ENCODE measurements at places on chromosomes 11 and 22.

DNA sequence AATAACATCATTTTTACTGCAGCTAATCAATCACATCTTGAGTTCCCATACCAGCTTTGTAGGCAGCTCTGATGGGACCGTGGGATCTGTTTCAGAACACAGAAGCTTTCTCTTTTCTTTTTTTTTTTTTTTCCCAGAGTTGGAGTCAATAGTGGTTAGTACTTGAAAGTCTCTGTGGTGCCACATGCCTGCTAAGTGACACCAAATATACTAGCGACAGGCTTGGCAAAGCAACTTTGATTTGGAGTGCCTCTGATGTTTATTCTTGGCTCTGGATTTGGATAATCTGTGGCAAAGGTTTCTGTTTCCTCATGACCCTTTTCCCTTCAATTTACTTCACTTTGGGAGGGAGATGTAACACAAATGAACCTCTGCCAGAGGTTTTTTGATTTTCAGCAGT, 681.4 kb upstream of the TENM4 start:
- no peak for DNase-seq

GRCh38 chr11:46701078-46701654, 335 bp downstream of the ZNF408 start:
- no peak for DNase-seq

GRCh38 chr11:86288776-86289507, 13.1 kb upstream of the HIKESHI start:
- no peak for DNase-seq

DNA sequence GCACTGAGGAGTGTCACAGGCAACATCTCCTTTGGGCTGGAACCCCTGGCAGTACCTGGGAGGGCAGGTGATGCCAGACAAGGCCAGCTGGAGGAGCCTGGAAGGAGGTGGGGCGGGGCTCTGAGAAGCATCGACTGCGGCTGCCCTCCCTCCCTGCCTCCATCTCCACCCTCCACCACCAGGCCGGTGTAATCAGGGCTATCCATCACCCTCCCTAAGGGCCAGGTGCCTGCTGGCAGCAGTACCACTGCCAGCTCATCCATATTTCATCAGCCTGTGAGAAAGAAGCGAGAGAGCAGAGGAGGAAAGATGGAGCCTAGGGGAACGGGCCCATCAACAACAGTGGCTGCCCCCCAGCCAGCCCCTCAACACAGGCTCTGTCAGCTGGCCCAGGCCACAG, 51.4 kb upstream of the RASD2 start:
- DNase-seq = no peak

DNA sequence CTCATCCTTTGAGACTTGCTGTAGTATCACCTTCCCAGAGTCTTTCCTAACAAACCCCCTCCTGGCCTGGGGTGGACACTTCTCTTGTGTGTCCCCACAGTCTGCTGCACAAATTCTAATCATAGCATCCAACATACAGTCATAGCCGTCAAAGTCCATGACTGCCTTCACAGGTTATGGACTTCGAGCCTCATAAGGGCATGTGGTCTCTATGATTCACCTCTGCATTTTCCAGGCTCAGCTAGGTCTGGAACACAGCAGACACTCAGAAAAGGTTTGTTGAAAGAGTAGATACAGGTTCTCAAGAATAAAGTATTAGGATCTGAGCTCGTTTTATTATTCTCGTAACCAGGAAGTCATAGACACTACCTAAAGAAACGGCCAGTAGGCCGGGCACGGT, 13.2 kb upstream of the SCUBE2 start:
- DNase-seq = no peak

DNA sequence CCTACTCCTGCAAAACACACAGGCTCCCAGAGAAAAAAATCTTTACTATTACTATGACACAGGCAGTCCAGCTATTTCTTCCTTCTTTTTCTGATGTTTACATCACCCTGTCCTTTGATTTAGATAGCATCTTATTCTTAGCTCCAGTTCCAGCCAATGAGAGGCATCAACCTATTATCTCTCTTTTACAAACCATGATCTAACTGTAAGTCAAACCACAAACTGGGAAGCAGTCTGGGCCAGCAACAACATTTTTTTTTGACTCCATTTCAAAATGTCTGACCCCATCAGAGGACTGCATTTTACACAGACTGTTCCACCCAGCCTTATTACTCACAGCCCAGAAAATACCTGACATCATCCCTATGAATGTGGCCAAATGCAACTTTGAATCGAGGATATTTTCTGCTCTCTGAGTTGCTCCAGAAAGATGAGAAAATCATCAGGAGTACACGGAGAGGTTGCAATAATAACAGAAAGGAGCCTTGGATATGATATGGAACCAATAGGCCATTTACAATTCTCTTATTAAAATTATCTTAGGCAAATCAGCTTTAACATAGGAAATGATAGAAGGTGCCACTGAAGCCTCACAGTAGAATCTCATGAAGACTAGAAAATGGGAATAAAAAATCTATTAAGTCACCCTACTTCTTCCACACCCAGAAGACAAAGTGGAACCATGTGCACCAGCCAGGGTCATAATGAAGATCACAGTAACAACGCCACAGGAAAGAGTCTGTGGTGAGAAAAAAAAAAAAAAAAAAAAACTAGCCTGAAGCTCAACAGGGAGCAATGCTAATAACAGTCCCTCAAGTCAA, 21.2 kb downstream of the TBRG1 start:
- no peak for DNase-seq

GRCh38 chr22:25167834-25168601, 31.6 kb upstream of the CRYBB3 start:
- no peak for DNase-seq

- DNase-seq = no peak
Observed at GRCh38 chr11:71117311-71117710, 135.1 kb downstream of the SHANK2 start.

DNA sequence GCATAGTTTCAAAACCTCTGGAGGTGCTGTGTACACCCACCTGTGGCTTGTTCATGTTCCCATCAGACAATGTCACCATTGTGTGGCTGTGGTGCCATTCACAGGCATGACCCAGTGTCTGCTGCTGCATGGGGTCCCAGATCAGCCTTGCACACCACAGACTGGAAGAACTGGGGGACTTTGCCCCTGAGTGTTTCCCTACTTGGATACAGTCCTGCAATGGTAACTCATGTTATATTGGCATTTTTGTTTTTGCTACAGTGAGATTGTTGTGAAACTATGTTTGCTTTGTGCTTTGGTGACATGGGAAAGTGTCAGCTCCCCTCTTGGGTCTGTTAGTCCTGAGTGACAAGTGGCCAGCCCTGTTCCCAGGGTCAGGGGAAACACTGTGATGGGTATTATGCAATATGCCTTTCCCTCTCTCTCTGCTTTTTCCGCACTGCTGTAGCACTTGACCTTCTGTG, 108.8 kb downstream of the NAV2 start:
- no peak for DNase-seq

DNA sequence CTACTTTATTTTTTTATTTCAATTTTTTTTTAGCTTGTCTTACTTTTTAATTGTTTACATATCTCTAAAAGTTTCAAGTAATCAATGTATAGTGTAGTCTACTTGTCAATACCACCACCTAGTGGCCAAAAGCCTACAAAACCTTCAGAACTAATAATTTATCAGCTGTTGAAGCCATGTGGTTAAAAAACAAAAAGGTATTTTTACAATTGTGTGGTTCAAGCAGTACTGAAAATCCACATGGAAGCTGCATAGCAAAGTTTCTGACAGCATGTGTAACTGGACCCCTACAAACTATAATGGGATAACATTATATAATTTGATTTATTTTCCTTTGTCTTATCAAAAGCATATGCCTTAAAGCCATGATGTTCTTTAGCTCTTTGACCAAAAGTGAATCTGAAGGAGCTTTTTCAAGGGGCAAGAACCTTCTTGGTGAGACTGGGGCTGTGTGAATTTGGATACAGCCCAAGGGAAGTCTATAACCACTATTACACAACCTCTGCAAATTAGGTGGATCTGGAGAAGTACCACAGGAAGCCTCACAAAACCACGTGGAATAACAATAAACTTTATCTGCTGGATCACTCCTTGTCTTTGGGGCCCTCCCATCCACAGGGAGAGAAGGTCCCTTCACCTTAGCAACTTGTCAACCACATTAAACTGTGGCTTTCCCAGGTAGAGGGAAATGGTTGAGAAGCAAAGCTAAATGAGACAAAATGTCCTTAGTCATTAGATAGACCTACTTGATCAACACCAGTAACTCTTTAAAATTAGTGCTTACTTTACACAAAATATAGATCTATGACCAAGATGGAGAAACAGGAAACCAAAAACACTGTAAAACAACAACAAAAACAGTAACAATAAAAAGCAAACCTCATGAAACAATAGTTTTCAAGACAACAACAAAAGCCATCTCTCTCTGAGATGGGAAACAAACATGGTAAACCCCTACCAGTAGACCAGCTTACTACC, 9.9 kb downstream of the NARS2 start:
- DNase-seq = peak; percentile 23

DNA sequence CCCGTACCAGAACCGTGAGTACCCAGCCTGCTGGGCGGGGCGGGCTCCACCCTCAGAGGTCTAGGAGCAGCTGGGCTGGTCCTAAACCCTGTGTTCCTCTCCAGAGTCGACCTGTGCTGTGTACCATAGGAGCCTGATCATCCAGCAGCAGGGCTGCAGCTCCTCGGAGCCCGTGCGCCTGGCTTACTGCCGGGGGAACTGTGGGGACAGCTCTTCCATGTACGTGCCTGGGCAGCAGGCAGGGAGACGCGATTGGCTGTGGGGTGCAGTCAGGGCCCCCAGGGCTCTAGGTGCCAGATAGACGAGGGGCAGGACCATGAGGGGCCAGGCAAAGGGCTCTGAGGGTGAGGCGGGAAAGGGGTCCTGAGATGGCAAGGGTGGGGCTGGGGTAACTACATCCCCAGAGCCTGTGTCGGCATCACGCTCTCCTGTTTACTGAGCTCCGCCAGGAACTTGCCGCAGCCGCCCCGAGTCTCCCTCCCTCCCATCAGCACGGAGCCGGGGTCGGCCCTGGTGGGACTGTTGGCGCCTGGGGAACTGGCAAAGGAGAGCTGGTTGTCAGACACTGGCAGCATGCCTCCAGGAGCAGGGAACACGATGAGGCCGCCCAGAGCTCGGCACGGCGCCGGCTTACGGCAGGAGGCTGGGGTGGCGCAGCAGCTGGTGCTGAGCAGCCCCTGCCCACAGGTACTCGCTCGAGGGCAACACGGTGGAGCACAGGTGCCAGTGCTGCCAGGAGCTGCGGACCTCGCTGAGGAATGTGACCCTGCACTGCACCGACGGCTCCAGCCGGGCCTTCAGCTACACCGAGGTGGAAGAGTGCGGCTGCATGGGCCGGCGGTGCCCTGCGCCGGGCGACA, 22.9 kb upstream of the MUC5B start:
- no peak for DNase-seq

DNA sequence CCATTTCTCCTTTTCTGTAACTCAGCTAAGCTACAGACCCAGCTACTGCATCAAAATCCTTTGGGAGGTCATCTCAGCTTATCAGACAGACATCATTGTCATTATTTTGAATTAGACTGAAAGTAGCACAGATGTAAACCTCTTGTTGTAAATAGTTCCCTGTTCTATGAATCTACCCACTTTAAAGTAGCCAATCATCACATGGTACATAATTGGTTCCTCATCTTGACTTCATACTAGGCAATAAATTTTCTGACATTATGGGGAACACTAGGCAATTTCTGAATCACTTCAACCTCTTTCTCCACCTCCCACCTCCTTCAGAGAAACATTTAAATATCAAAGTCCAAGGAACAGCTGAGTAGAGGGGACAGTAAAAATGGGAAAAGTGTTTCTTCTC, 47.9 kb downstream of the MPPED2 start:
- DNase-seq = no peak

DNA sequence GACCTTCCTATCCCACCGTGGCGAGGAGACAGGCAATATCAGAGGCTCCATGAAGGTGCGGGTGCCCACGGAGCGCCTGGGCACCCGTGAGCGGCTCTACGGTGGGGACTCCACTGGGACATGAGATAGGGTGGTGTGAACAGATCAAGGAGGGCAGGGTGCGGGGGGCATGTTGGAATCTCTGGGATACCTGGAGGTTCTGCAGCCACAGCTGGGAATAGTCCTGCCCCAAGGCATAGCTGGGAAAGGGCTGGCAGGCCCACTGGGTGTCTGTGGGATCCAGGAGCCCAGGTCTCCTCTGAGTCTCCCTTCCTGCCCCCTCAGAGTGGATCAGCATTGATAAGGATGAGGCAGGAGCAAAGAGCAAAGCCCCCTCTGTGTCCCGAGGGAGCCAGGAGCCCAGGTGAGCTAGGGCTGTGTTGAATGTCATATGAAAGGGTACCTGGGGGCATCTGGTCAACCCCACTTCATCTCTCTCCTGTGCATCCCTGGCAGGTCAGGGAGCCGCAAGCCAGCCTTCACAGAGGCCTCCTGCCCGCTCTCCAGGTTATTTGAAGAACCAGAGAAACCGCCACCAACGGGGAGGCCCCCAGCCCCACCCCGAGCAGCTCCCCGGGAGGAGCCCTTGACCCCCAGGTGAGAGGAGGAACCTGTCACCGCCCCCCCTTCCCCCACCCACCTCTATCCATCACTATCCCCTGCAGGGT, 8.5 kb downstream of the PHOX2A start:
- DNase-seq = no peak

DNA sequence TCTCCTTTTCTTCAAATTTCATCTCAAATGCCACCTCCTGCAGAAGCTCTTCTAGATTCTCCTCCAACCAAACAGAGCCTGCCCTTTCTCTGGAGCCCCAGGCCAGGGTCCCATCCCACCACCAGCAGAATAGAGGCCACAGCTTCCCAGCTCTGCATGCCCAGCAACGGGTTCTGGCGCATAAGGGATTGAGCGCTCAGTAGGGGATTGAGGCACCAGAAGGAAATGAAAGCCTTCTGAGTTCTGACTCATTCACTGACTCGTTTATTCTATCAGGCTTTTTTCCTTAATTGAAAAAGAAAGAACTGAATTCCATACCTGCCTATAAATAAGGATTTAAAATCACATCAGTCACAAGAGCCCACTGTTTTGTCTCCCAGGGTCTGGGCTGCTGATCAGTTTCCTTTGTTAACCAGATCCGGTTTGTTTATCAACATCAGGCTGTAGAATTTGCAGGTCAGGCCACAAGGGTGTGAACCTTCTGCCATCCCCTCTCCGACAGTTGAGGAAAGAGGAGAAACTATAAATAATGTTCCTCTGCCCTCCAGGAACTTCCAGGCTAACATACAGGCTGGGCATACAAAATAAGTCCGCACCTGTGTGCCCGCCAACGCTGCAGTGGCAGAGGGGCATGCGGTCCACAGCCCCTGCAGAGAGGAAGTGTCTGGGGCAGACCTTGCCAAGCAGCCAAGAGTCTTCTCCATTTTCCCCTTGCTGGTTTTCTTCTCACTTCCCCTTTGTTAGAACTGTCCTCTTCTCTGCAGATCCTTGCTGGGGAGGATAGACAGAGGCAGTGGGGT, 63.5 kb upstream of the PRDM11 start:
- DNase-seq = no peak

- no peak for DNase-seq
Observed at GRCh38 chr11:113817626-113818025, 38.0 kb downstream of the CLDN25 start.

DNA sequence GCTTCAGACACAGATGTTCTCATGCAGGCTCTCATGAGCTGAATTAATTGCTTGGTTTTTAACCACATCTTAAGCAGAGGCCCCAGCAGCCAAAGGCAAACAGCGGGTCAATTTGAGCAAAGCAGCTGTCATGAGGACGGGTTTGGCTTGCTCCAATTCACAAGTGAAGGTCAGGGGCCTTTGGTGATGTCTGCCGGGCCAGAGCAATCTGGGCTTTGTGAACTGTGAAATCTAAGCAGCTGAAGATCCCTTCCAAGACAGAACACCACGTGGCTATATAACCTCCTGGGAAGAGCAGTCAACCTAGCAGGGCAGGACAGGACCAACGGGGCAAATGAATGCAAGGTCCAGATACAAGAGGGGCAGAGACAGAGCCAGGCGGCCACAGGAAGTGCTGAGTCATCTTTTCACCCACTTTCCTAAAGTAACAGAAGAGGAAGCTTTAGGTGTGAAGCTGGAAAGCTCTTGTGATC, 187.3 kb upstream of the B3GAT1 start:
- DNase-seq = no peak

Measured in stimulated activated CD4-positive, alpha-beta T cell treated with anti-CD3 and anti-CD28 coated beads, Interleukin-2, amount 100 ng/mL, for 48 hours (primary cell).